ENCODE measurements at places on chromosomes 6 and 20. TPM values are rescaled to one million over a fixed set of nuclear protein-coding genes. Genes with fewer than 3 reads are reported as not detected.

The TFEB gene
- 35.4 TPM for total RNA-seq

GRCh38 chr6:110563711-110564110, 87.3 kb upstream of the SLC22A16 start:
- no peak overlapping the region for H3K4me3 ChIP-seq
- H3K4me1 ChIP-seq = peaks cover 12% of the 10 kb centered on the region
- no peaks in the 10 kb centered on the region for H3K27me3 ChIP-seq

The ZNF341 gene
- 1.5 TPM for total RNA-seq

The CDSN gene
- total RNA-seq = not detected

GRCh38 chr20:52779125-52779524, 193.0 kb upstream of the TSHZ2 start:
- DNase-seq = no peak
- no peak overlapping the region for H3K27ac ChIP-seq
- no peak overlapping the region for H3K4me3 ChIP-seq
- H3K4me1 ChIP-seq = no peaks in the 10 kb centered on the region
- no peaks in the 10 kb centered on the region for H3K27me3 ChIP-seq

- H3K27me3 ChIP-seq = no peaks in the 10 kb centered on the region
- no peak overlapping the region for H3K4me3 ChIP-seq
- H3K36me3 ChIP-seq = no peaks in the 10 kb centered on the region
- DNase-seq = no peak
Measured at GRCh38 chr6:24064106-24064505, 61.9 kb upstream of the NRSN1 start.

Data from psoas muscle (tissue), 8 donors.